A549 treated with CORT108297 at 1 μM for 4 hours (cell line): ENCODE measurements at places on chromosomes 1 and 21. TPM values are rescaled to one million over a fixed set of nuclear protein-coding genes. Genes with fewer than 3 reads are reported as not detected.

The CNKSR1 gene
- 0.18 to 0.37 TPM (median 0.33 TPM) in 5 replicates for total RNA-seq

The FNBP1L gene
- total RNA-seq = 13.7 to 22.8 TPM (median 20.3 TPM) in 5 replicates

The NRAS gene
- 26.1 to 36.0 TPM (median 28.1 TPM) in 5 replicates for total RNA-seq

The WNT9A gene
- 6.5 to 10.7 TPM (median 8.7 TPM) in 5 replicates for total RNA-seq

The CELA2B gene
- 0.29 TPM in 1 of 5 replicates, not detected in the others for total RNA-seq

The MX1 gene
- 1.8 to 2.3 TPM (median 1.8 TPM) in 5 replicates for total RNA-seq
